ENCODE measurements at places on chromosomes 12 and 14.

DNA sequence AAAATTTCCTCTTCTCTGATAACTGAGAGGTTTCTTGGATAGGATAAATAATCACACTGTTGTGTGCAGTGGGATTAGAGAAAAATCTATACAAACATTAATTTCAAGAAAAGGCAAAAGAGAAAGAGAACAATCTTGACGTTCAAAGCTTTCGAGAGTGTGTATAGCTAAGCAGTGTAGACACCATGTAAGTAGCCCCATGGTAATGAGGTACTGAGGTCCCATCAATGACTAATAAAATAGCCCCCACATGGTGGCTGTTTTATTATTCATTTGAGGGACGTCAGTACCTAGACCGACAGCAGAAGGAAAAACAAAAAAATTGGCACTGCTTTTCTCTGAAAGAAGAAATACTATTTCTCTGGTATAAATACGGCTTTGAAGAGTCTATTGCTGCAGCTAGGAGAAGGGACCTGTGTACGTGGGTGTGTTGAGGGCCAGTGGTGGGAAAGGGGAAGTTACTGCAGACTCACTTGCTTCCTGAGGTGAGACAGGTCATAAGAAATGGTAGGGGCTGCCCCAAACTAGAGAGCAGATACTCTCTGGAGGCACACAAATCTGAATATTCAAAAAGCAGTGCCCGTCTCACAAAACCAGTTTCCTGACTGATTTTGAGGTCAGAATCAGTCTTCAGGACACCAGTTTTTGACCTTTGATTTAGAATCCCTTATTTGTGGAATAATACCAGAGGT, 339.8 kb downstream of the EMP1 start:
- no peak for DNase-seq

DNA sequence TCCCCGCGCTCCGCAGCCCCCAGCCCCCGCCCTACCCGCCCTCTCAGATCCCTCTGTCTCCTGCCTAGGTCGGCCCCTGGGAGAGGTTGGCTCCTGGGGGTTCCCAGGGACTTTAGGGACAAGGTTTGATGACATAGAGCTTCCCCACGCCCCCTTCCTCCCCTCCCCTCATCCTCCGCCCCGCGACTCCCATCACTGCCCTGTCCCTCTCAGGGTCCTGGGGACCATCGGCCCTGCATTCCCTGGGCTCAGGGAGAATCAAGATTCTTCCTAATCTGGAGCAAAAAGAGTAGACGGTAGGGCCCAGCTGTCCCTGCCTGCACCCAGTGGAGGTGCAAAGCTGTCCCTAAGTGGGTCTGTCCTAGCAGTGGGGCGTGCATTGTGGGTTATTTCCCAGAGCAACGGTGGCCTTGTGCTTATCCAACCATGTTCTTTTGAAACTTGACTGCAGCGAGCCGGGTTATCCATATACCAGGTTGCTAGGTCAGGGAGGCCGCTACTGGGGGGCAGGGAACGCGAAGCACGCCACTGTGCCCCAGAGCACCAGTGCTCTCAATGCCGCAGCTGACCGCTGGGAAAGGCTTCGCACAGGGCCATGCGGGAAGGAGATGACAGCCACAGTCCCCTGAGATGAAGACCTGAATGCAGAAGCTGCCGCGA, 124.4 kb upstream of the PRMT8 start:
- no peak for DNase-seq

- no peak for DNase-seq
Measured at GRCh38 chr12:2912216-2912575, 21.5 kb downstream of the TULP3 start.

DNA sequence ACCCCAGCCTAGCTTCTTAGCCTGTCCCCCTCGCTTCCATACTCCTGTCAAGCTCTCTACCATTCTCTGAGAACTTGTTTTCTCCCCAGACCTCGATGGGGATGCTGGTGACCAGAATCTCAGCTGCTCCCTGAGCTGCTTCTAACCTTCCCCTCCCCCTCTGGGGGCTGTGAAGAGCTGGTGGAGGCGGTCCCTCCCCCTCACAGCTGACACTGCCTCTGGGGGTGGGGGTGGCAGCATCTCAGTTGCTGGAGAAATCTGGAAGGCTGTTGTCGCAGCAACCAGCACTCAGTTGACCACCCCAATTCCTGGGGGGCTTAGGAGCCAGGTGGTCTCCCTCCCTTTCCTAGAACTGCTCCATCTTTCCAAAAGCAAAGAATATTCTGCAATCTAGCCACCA, 4.7 kb downstream of the PPP1R1A start:
- DNase-seq, result no peak

- no peak for DNase-seq
Measured at GRCh38 chr14:41072776-41073175, 533.9 kb upstream of the LRFN5 start.

- DNase-seq, result no peak
Measured at GRCh38 chr14:53921027-53921426, 35.6 kb downstream of the BMP4 start.

DNA sequence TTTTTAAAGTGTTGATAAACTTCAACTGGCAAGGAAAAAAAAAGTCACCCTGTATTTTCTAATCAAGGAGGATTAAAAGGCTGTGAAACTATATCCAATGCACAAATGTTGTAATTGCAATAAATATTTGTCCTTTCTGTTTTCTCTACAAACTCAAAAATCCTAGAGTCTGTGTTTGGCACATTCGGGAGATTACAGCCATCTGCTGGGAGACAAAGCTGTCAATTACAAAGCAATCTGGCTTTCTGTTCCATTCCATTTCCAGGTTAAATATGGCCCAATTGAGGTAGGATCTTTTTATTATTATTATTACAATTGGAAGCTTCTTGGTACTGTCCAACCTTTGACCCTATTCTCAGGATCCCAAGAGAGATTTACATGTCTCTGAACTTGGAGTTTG, 295.9 kb downstream of the DIO2 start:
- no peak for DNase-seq

- DNase-seq, result no peak
Measured at GRCh38 chr12:57496822-57497221, 9.0 kb downstream of the MARS1 start.

GRCh38 chr12:123748661-123749060, 13.4 kb upstream of the DNAH10 start:
- no peak for DNase-seq

DNA sequence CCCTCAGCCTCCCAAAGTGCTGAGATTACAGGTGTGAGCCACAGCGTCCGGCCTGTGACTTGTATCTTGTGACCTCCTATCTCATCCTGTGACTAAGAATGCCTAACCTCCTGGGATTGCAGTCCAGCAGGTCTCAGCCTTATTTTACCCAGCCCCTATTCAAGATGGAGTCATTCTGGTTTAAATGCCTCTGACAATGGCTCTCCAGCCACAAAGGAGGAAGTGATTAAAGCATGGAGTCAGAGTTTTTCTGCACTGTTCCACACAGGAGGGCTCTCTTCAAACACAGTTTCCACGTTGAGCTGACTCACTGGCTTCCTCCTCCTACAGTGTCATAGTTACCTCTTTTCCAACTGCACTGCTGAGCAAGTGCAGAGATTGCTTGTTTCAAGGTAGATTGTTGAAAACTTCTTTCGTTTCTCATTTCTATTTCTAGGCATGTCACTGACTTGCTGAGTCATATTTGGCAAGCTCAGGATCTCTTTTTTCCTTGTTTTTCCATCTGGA, 383.8 kb downstream of the PCNX1 start:
- peak; percentile 23 for DNase-seq

DNA sequence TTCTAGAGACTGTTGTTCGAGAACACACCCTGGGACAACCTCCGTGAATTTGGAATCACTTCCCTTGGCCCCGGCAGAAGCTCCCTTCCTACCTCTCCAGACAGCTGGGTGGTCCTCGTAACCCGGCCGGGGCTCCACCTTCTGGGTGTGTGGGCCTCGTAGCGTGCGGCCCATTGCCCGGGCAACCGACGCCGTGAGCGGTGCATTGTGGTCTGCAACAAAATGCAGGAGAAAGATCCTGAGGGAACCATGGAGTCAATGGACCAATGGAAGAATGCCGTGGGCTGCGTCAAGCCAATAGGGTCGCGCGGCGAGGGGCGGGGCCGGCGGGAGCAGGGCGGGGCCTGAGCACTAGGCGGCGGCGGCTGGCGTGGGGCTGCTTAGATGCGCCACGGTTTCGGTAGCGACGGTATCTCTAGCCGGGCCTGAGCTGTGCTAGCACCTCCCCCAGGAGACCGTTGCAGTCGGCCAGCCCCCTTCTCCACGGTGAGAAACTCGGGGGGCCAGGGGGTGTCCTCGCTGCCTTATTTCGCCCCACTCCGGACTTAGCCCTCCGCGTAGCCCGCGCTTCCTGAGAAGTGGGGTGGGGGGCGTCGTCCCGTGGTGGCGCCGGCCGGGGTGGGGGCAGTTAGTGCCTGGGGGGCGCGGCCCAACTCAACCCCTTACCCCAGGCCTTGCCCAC, at the start of gene DYNLL1:
Gene DYNLL1, plus strand, starts transcription at position 383 of the 682 bp plus-strand sequence. CDS start 309 bp downstream, outside the sequence.
- peak; percentile 54 for DNase-seq

- no peak for DNase-seq
Measured at GRCh38 chr12:50927356-50927755, 25.0 kb upstream of the HIGD1C start.

GRCh38 chr14:69242311-69243224, 17.4 kb upstream of the GALNT16 start:
- peak; percentile 14 for DNase-seq

DNA sequence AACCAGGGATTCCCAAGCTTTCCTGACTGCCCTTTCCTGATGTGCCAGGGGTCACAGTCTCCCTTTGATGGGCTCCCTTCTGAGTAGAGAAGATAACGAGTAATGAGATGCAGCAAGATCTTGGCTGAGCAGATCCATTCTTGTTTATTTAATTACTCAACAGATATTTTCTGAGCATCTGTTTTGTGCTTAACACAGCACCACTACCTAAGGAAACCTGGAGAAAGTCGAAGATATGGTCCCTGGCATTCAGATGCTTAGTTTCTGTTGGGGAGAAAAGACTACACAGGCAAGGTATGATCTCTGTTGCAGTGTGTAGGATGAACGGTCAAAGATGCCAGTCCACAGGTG, 3.9 kb downstream of the AJUBA start:
- DNase-seq, result no peak

- DNase-seq, result no peak
Measured at GRCh38 chr12:91523831-91524230, 341.2 kb upstream of the DCN start.

DNA sequence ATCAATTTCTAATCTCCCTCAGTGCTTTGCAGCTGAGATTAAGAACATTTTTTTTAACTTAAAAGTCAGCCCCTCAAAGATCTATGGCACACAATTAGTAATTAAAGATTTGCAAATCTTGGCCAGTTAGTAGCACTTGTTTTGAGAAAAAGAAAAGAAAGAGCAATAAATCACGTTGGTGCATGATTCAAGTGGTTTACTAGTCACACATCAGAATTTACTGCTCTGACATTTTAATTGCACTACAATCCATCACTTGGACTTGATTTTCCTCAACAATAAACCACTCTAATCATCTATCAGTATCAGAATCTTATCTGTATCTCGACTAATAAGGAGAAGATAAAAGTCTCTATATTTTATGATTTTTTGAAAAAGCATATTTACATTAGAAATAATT, 154.3 kb downstream of the HELB start:
- no peak for DNase-seq

- DNase-seq, result no peak
Measured at GRCh38 chr12:34033628-34034296, 11.5 kb downstream of the ALG10 start.

GRCh38 chr12:66030217-66030781, 100.3 kb downstream of the LLPH start:
- DNase-seq, result no peak

GRCh38 chr14:99515301-99516155, 34.3 kb downstream of the CCNK start:
- no peak for DNase-seq

GRCh38 chr14:63438065-63438757, 105.0 kb downstream of the PPP2R5E start:
- DNase-seq, result peak; percentile 84

DNA sequence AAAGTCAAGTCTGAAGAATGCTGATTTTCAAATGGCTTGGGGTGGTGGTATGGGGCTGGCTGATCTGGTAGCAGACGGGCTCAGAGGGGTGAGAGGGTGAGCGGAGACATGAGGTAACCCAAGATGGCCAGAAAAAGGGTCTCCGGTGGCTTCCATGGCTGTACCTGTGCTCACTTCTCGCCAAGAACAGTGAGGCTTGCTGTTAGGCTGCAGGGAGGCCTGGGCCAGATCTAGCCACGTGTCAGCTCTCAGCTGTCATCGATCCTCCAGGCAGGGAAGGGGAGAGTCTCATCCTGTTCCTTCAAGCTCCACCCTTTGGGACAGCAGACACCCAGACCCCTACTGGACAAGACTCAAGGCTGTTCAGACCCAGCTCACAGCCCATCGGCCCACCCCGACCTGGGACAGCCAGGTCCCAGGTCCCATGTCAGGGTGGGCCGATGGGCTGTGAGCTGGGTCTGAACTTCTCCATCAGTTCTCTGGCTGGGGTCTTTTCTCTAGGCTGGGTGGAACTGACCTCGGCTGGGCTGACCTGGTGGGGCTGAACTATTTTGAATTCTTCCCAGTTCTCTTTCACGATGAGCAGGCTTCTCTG, 9.0 kb downstream of the LRTM2 start:
- no peak for DNase-seq

DNA sequence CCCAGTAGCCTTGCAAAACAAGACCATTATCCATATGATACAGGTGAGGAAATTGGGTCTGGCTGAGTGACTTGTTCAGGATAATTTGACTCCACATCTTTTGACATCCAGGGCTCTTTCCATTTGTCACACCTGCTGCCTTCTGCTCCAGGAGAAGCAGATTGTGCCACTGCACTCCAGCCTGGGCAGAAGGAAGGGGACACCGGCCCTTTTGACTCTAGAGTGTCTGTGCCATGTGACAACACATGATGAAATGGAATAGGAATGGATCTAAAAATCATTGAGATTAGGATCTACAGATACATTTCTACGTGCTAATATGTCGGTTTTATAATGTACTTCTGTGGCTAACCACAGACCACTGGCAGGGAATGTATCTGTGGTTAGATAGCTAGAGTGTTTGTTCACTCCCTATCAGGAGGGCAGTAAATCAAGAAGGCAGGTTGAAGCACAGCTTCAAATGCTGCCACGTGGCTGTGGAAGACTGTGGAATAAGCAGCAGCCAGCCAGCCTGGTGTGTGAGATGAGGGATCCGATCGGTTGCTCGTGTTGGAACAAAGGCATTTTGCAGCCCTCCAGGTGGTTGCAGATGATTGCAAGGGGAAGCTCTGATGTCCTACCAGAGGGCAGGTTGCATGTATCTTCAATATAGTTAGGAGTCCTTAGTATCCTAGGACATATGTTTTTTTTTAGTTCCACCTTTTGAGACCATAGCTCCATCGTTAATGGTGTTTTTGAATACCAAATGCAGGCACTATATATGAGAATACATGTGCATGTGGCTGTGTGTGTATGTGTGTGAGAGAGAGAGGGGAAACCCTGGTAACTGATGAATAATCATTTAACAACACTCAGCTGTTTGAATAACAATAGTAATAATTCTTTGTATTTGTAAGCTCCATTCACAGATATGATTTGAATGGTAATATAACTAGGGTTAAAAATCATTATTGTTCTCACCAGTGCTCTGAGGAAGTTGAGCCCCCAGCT, 28.6 kb downstream of the EML1 start:
- DNase-seq, result peak; percentile 84

Measured in AG04449 (cell line).